NCI-H2107 (cell line): ENCODE measurements at places on chromosomes 4 and X.

- no peak for DNase-seq
Observed at GRCh38 chr4:13182133-13182532, 302.0 kb downstream of the RAB28 start.

DNA sequence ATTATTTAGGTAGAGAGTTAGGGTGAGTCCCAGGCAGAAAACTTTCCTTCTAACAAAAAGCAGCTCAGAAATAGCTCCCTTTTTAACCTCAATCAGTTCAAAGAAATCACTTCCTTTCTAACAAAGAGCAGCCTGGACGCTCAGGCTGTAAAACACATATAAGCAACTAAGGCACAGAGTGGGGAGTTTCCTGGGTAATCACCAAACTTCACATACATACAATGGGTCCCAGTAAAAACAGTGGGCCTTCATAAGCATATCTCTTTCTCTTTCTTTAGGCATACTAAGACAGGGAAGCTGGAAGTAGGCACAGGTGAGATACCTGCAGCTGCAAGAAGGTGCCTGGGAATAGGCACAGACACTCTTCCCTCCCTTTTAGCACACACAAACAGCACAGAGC, 4.9 kb upstream of the NAF1 start:
- no peak for DNase-seq

DNA sequence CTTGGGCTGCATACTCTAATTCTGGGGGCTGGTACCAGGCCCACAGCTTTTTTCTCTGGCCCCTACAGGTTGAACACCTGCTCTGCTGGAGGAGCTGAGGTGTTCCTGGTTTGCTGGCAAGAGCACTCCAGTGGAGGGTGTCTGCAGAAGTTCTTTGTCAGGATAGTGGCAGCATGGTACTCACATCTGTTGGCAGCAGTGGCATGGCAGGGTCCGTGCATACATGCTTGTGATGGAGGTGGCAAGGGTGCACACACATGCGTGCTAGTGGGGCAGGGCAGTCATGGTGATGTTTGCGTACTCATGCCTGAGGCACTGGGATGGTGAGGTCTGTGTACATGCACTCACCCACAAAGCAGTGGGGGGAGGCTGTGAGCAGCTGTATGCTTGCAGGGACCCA, 235.5 kb upstream of the KLF8 start:
- DNase-seq, result no peak

- DNase-seq, result no peak
Observed at GRCh38 chrX:135411893-135412292, 9.9 kb upstream of the SMIM10L2A start.

- DNase-seq, result no peak
Observed at GRCh38 chr4:120304801-120305200, 238.2 kb upstream of the MAD2L1 start.

DNA sequence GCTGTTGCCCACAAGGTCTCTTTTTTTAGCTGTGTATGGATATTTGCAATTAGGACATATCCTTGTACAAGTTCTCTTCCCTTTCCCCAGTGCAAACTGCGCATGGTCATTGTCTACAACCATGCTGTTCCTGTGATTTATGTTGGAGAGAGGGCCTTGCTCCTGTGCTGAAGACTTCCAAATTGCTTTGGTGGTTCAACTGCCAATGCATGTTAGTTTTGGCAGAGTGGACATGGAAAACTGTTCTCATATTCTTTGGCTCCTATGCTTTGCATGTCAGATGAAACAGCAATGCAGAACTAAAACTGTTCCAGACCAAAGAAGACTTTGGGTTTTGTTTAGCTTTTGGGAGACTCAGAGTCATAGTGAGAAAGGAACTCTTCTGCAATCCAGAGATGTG, 148.8 kb upstream of the EDNRA start:
- no peak for DNase-seq

DNA sequence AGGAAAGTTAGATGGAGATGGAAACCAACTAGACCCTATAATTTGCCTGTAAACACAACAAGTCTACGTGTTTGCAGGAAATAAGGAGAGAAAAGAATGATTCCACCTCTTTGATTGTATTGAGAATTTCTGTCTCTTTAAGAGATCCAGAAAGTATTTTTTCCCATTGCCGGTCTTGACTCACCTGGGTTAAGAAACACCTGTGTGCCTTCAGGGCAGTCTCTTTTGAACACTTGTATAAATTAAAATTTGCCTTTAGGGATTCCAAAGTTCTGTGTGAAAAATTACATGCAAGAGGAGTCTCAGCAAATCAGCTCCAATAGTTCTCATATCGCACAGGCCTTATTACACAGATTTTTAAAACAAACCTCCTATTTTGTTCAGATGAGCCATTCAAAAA, 46.0 kb upstream of the SMAD1 start:
- no peak for DNase-seq
